Stimulated activated CD4-positive, alpha-beta T cell treated with anti-CD3 and anti-CD28 coated beads, Interleukin-4, amount 100 ng/mL, for 24 hours (primary cell): ENCODE measurements at places on chromosomes 6 and 20.

- DNase-seq = no peak
Observed at GRCh38 chr20:21396599-21397340, 556 bp downstream of the NKX2-4 start.

GRCh38 chr6:158174514-158174913 is 6.4 kb downstream of the GTF2H5 start:
- no peak for DNase-seq

DNA sequence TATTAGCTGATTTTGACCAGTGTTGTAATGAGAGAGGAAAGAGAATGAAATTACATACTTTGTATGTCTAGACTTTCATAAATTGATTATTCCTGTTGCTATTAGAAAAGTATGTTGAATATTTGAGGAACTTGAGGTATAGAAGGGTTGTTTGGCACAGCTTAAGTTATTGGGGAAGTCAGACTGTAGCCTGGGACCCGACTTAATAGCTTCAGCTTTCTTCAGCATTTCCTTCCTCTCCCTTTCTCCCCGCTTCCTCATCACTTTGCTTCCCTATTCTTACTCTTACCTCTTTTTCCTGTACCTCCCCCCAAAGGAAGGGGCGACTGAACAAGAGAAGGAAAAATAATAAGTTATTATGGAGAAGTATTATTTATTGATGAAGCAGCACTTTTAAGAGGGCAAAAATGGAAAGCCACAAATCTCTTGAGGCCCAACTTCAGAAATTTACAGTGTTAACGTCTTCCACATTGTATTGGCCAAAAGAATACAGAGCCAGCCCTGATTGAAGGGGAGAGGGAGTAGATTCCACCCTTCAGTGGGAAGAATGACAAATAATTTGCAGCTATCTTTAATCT is 7.4 kb downstream of the SENP6 start:
- DNase-seq = no peak

- no peak for DNase-seq
Observed at GRCh38 chr6:93183531-93183972, 235.8 kb downstream of the EPHA7 start.

DNA sequence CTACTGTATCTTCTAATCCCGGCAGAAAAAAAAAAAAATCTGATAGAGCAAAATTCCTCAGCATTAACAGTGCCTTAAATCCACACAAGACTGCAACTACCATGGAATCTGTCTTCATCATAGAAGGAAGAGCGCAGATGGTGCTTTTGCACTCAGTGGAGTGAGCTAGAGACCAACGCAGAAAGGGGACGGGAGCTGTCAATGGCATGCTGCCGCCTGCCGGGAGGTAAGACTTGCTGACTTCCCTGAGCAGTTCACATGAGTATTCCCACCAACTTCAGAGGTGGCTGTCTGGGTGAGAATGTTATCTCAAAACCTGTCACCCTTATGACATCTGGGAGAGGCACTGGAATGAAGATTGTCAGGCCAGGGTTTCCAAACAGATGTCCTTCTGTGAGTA is 35.6 kb downstream of the DZANK1 start:
- no peak for DNase-seq

- no peak for DNase-seq
Observed at GRCh38 chr6:98014442-98015201, 731.6 kb upstream of the MMS22L start.
